Stimulated activated CD4-positive, alpha-beta T cell treated with anti-CD3 and anti-CD28 coated beads, Interleukin-1b, Interleukin-23, amount 100 ng/mL, for 24 hours (primary cell): ENCODE measurements at places on chromosomes 2 and 18.
A peak's percentile ranks its signal among the peaks of the same experiment; 100 is the strongest.

DNA sequence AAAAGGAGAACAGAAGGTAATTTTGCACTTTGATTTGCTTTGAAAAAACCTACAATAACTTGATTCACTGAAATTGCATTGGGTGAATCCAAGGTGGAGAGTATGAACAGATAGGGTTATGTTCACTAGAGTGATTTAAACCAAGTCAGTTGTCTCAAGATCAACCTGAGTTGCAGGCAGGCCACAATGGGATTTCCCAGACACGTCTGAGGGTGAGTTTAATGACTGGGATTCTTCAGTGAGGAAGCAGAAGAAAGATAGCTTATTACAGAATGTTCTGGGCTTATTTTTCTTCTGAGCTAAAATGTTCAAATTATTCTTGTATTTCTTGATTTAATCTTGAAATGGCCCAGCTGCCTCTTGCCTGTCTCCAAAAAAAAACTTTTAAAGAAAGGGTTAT, 20.1 kb downstream of the COL4A4 start:
- DNase-seq = no peak

- DNase-seq = no peak
Measured at GRCh38 chr2:164203131-164203530, 418.2 kb downstream of the GRB14 start.

- DNase-seq = no peak
Measured at GRCh38 chr18:48770243-48770642, 180.5 kb downstream of the SMAD7 start.

- DNase-seq = no peak
Measured at GRCh38 chr2:217759991-217760390, 242.8 kb downstream of the TNS1 start.

DNA sequence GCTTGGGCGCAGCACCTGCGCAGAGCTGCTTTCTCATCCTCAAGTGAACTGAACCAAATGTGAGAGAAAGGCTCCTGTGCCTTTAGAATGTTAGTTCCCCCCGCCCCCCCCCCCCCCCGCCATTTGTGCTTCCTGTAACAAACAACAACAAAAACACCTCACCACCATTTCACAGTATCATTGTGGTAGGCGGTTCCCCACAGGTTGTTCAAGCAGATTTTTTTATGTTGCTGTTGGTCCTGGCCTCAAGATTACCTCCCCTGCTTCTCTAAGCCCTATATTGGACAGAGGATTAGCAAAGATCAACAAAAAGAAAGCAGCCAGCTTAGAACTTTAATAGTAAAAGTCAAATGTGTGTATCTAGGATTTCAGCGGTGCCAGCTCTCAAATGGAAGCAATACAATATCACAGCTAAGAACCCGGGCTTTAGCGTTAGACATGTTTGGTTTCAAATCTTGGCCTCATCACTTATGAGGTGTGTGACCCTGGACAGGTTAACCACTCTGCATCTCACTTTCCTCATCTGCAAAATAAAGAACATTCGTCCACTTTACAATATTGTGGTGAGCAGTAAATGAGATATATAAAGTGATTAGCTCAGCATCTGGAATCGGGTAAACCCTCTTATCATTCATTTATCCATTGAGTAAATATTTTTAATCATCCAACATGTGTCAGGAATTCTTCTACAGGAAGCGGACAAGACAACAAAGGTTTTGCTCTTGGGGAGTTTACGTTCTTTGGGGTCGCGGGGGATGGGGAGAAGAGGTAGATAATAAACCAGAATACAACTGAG, 84.6 kb downstream of the KCTD18 start:
- DNase-seq = no peak

GRCh38 chr2:61421611-61422010, 49.3 kb downstream of the USP34 start:
- no peak for DNase-seq

- DNase-seq = no peak
Measured at GRCh38 chr2:12057436-12058166, 311.2 kb downstream of the LPIN1 start.

GRCh38 chr2:8997631-8998030, 5.9 kb downstream of the MBOAT2 start:
- no peak for DNase-seq

DNA sequence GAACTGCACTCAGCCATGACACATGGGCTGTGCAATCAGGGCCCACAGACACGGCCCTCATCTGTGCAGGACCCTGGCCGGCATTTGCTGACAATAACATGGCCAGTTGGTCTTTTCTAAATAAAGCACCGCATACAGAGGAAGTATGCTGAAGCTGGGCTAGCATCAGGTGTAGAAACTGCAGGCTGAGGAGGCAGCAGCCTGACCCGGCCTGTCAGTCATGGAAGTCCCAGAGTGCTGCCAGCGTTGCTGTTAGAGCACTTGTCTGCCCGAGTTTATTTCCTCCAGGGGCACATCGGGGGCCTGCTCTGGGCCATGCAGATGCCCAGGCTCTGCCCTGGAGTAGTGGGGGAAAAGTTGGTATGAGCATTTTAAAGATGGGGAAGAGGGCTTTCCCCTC, 4.1 kb upstream of the PTPN18 start:
- no peak for DNase-seq

- no peak for DNase-seq
Measured at GRCh38 chr18:76460482-76460881, 34.6 kb downstream of the ZNF516 start.

- DNase-seq = no peak
Measured at GRCh38 chr18:50399582-50399981, 24.7 kb downstream of the SKA1 start.

DNA sequence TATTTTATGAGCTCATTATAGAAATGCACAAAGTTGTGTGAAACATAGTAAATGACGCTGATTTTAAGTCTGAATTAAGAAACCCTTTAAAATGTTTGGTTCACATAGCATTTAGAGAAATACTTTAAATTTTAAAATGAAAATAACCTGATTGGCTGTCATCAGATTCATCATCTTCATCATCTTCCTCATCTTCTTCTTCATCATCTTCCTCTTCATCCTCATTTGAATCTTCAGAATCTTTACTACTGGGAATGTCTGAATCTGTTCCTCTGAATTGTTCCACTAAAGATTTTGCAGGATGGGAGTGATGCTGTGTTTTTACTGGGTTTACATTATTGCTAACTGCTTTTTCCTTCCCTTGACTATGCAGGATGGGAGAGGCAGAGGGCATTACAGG, 146.1 kb upstream of the WDSUB1 start:
- no peak for DNase-seq

DNA sequence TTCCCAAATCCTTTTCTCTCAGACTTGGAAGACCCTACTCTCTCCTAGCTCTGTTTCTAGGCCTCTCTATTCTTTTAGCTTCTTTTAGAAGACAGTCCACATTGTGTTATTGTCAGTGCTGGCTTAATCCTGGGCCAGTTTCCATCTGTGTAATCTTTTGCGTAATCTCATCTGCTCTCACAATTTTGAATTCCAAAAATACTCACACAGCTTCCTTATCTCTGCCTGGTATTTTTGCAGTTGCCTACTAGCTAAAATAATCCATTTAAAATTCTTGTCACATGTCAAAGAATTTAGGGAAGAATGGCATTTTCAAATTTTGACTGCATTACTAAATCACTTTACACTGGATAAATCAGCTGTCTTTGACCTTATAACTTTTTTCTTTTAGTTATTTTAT, 200.6 kb upstream of the MEX3C start:
- DNase-seq = no peak

DNA sequence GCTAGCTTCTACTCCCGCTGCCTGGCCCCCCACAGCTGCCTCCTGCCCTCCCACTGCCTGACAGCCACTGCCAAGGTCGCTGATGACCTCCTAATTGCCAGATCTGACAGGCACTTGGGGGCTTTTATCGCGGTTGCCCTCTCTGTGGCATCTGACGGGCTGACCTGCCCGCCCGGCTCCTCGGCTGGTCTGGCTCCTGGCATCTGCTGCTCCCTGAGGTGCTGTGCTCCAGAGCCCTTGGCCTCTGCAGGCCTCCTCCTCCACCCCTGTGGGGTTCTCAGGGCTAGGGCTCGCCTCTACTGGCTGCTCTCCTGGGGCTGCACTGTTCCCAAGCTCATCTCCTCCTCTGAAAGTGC, 43.1 kb downstream of the INHBB start:
- no peak for DNase-seq

DNA sequence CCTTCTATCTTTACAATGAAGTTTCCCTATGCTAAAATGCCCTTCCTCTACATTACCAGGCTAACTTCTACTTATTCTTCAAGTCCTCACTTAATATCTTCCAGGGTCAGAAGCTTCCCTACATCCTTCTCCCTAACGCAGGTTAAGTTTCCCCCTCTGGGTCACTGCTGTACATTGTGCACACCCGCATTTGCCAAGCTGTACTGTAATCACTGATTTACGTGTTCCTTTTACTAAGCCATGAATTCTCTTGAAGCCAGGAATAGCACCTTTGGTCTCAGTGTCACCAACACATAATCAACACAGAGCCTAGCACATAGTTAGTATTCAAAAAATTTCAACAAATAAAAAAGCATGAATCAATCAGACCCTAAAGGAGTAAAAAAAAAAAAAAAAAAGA, 22.3 kb downstream of the ACVR1 start:
- no peak for DNase-seq

DNA sequence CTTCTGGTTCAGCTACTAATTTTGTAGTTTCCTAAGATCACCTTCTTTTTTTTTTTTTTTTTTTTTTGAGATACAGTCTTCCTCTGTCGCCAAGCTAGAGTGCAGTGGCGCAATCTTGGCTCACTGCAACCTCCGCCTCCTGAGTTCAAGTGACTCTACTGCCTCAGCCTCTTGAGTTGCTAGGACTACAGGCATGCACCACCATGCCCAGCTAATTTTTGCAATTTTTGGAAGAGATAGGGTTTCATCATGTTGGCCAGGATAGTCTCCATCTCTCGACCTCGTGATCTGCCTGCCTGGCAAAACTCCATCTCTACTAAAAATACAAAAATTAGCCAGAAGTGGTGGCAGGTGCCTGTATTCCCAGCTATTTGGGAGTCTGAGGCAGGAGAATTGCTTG, 301.5 kb upstream of the TFPI start:
- no peak for DNase-seq

DNA sequence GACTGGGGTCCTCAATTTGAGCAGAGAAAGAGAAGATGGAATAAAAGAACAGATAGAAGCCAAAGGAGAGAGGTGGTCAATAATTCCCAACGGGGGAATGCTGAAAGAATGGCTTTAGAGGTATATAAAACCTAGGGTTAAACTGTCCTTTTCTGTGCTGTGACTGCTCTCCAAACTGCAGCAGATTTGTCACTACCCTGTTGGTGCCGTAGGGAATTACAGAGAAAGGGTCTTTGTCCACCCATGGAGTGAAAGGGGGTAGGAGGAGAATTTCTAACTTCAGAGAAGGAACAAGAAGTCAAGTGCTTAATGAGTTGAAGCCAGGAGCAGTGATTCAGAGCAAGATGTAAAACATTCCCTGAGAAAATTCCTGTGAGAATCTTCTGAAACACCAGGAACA, 486.5 kb downstream of the NUP35 start:
- DNase-seq = no peak

DNA sequence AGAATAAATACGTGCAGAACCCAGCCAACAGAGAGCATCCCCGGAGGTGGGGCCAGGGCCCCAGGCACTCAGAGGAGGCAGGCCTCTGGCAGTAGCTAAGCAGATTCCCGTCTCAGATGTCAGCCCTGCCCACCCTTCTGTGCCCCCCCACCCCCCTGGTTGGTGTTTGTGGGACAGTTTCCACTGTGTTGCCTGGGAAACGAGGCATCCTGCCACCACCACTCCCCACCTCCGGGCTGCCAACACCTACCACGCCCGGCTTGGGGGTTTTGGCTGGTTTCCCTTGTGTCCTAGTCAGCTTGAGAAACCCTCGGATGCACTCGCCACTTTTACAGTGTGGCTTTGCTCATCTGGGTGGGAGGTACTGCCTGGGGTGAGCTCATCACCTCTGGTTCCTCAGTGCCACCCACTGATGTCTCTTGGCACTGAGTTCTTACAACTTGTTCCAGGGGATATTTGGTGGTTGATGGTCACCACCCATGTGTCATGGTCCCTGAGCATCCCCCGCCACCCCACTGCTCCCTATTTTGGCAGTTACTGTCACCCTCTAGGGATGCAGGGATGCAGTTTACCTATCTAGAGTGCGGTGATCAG, 72.4 kb upstream of the YWHAQ start:
- peak; percentile 72 for DNase-seq

DNA sequence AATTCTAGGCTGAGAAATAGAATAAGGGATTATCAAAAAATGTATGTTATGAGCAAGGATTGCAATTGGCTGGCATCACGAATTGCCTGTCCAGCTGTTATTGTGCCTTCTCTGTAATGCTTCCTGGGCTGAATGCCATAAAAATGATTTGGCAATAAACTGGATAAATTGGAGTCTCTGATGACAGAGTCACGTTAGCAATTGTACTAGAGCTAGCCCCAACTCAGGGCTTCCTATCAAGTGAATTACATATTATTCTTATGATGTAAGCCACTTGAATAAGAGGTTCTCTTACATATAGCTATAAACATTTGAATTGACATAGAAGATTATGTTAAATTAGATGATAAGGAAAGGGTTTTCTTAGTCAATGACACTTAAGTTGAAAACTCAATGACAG, 607.5 kb upstream of the REG3G start:
- no peak for DNase-seq

DNA sequence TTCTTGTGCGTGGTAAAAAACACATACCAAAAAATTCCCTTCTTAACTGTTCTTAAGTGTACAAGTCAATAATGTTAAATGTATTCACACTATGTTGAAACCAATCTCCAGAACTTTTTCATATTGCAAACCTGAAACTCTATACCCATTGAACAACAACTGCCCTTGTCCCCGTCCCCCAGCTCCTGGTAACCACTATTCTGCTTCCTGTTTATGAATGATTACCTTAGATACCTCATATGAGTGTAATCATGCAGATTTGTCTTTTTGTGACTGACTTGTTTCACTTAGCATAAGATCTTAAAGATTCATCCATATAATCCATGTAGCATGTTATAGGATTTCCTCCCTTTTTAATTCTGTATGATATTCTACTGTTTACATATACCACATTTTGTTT, 59.9 kb downstream of the NAT8 start:
- no peak for DNase-seq

GRCh38 chr2:68472796-68473414, 5.5 kb downstream of the APLF start:
- DNase-seq = no peak

GRCh38 chr18:65352186-65352585, 398.6 kb upstream of the CDH7 start:
- DNase-seq = no peak

DNA sequence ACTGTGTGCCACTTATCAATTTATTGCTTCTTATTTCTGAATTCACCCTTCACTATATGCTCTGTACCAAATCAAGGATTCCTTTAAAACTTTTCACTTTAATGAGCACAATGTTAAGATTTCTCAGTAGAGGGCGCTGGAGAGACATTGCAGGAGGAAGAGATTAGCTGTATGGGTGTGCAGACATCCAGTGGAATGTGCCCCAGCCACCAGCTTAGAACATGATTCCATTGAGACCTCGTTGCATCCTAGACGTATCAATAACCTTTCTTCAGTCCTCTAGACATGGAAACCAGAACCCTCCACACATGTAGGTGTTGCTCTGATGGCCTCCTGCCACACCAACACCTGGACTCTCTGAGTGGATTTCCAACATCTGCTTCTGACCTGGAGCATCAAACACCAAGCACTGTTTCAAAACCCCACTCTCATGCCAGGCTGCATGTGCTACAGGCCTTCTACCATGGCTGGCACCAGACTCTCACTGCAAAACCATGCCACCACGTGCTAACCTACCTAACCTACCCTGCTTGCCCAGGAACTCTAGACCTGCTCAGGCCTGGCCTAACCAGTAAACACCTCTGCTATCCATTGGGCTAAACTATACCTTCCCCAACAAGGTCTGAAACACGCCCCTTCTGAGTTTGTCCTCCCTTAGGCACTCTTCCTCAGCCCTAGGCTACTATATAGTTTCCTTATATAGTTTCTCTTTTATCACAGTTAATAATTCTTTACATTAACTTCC, 633.2 kb upstream of the PKDCC start:
- DNase-seq = no peak
